OCI-M1 (cell line): ENCODE measurements at places on chromosomes 1 and 21.

- DNase-seq = no peak
Measured at GRCh38 chr1:83571536-83571935, 427.4 kb downstream of the TTLL7 start.

GRCh38 chr1:153934746-153935145 lies 11.8 kb downstream of the DENND4B start:
- DNase-seq = no peak

DNA sequence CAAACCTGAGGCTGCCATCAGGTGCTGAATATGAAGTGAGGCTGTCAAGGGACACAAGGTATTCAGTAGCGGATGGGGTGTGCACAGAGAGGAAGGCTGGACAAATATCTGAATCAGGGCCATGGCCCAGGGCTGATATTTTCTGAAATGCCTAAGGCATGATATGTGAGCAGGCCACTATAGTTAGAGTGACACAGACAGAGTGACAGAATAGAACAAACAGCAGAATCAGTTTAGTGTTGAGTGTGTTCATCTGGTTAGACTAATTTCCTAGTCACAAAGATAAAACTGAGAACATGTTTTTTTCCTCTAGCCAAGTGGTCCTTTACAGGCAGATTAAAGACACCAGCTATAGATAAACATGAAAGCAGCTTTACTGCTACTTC lies 3.9 kb downstream of the OVAAL start:
- DNase-seq = no peak

DNA sequence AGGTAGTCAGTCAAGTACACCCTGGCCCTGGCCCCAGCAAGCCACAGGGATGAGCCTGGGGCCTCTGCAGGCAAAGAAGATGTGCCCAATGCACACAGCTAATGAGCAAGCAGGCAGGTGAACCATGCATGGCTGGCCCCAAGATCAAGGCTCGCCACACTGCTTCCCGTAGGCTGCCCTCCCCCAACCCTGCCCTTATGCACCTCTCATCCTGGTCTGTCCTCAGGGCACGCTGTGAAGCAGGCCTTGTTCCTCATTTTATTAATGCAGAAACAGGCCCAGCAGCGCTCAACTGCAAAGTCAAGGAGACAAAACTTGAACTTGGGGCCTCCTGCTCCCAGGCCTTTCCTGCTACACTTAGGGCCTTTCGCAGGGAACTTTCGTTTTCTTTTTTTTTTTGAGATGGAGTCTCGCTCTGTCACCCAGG lies 35.6 kb upstream of the ID3 start:
- no peak for DNase-seq

GRCh38 chr1:43447891-43448708 lies 5.6 kb downstream of the HYI start:
- DNase-seq = no peak

GRCh38 chr1:32372149-32372756 lies 9.9 kb downstream of the TSSK3 start:
- DNase-seq = no peak

DNA sequence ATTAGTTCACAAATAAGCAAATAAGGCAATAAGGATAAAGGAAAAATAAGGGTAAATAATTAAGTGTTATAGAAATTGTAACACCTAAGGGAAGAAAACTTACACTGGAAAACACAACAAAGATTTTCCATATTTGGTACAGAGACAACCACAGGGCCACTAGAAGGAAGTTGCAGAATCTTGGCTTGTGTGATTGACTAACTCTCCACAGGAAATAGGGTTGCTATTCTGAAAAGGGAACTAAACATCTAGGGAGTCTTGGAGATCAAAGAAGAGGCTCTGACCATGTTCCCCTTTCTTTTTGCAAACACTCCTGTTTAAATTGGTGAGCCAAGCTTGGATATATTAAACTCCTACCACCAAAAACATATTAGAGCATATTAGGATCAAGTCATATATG lies 59.1 kb downstream of the APCS start:
- peak; percentile 90 for DNase-seq

DNA sequence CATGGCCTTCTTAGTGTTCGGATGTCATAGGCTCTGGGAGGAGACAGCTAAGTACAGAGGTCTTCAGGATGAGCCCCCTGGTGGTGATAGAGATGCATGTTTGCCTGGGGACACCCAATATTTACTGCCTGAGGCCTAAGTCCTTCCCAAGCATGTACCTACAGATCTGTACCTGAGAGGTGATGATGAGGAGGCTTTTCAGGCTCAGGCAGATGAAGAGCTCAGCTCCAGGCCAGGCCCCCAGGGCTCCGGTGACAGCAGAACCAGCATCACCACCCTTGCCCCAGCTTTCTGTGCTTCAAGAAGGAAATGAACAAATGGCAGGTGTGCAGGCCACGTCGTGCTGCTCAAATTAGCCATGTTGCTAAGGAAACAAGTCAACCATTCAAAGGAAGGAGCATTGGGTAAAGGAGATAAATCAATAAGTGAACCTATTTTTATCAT lies 21.1 kb downstream of the CACNA1E start:
- DNase-seq = peak; percentile 38

DNA sequence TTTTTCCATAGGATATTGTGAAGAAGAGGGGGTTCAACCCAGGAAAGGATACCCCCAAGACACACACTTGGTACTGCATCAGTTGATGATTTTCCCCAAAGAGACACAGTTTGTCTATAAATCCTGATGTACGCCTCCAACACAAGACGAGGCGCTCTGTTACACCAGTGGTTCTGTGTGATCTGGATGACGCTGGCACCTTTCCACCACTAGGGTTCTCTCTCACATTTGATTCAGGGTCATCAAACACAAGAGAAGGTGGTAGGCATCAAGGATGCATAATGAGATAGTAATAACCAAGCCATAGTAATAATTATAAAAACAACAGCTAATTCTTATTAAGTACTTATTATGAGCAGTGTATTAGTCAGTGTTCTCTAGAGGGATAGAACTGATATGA lies 508.8 kb upstream of the ZP4 start:
- DNase-seq = peak; percentile 6

GRCh38 chr1:45455162-45455561 lies 35.8 kb downstream of the TESK2 start:
- no peak for DNase-seq

DNA sequence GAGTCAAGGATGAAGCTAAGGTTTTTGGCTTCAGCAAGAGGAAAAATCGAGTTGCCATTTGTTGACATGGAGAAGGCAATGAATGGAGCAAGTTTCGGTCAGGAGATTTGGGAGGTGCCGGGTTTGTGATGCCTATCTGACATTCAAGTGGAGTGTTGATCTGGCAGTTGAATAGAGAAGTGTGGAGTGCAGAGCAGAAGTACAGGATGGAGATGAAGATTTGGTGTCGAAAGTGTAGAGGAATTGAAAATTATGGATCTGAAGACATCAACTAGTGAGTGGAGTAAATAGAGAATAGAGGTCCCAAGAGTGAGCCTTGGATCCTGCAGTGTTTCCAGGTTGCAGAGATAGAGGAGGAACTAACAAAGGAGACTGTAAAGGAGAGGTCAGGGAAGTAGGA lies 25.9 kb downstream of the CITED4 start:
- DNase-seq = no peak

GRCh38 chr1:61170328-61171238 lies 88.2 kb downstream of the NFIA start:
- DNase-seq = peak; percentile 81

- DNase-seq = no peak
Measured at GRCh38 chr1:30652152-30652841, 71.1 kb downstream of the MATN1 start.

- DNase-seq = no peak
Measured at GRCh38 chr1:1225913-1226312, 5.9 kb downstream of the SDF4 start.

DNA sequence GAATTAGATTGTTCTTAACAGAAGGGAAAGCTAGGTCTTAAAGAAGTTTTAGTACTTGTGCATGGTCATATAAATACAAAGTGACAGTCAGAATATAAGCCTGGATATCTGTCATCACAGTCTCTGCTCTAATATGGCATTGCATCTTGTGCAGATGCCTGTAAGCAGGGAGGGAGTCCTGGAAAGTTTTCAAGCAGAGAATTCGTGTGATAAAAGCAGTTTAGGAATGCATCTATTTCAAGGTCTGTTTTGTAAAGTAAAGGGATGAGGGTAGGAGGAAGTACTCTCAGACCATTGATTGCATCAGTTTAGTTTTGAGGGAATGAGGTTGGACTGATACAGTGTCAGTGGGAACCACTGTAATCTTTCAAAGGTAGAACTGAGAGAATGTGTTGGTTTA lies 30.6 kb downstream of the IARS2 start:
- peak; percentile 61 for DNase-seq

GRCh38 chr1:226679853-226680516 lies 59.1 kb downstream of the ITPKB start:
- DNase-seq = peak; percentile 89

- no peak for DNase-seq
Measured at GRCh38 chr1:63779338-63780211, 5.8 kb downstream of the ROR1 start.

- DNase-seq = no peak
Measured at GRCh38 chr21:16794950-16795349, 717.9 kb upstream of the CXADR start.
